ENCODE measurements at places on chromosomes 11 and 22.
A peak's percentile ranks its signal among the peaks of the same experiment; 100 is the strongest.

DNA sequence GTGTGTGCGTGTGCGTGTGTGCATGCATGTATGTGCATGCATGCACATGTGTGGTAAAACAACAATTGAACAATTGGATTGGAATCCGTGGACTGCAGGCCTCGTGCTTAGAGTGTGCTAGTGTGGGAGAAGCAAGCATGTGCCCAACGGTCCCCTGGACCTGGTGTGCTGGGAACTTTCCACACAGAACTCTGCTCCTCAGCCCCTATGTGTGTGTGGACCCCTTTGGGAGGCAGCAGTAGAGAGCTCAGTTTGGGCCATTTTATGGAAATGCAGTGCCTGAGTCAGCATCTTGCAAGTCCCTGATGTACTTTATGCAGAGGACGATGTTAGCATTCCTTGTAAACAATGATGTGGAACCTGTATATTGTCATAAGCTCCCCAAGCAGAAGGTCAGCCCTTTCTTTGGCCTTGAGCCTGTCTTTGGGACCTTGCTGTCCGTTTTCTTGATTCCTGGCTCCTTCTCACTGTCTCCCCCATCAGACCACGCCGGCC is 167.3 kb downstream of the TBC1D22A start:
- DNase-seq: no peak

DNA sequence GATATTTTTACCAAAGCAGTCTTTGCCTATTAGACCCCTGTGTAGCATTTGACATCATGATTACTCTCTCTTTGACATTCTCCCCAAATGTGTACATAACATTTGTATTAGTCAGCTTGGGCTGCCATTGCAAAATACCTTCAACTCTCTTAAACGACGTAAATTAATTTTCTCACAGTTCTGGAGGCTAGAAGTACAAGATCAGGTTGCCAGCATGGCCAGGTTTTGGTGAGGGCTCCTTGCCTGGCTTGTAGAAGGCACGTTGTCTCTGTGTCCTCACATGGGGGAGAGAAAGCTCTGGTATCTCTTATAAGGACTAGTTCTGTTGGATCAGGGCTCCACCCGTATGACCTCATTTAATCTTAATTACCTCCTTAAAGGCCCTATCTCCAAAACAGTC is 12.3 kb upstream of the DLAT start:
- no peak for DNase-seq

GRCh38 chr11:69125861-69126260 is 29.9 kb upstream of the SMIM38 start:
- no peak for DNase-seq

- DNase-seq: no peak
These were observed 60.1 kb downstream of the RAB30 start for GRCh38 chr11:83011333-83012167.

GRCh38 chr11:11841116-11841722 is 553 bp upstream of the USP47 start:
- DNase-seq: no peak

DNA sequence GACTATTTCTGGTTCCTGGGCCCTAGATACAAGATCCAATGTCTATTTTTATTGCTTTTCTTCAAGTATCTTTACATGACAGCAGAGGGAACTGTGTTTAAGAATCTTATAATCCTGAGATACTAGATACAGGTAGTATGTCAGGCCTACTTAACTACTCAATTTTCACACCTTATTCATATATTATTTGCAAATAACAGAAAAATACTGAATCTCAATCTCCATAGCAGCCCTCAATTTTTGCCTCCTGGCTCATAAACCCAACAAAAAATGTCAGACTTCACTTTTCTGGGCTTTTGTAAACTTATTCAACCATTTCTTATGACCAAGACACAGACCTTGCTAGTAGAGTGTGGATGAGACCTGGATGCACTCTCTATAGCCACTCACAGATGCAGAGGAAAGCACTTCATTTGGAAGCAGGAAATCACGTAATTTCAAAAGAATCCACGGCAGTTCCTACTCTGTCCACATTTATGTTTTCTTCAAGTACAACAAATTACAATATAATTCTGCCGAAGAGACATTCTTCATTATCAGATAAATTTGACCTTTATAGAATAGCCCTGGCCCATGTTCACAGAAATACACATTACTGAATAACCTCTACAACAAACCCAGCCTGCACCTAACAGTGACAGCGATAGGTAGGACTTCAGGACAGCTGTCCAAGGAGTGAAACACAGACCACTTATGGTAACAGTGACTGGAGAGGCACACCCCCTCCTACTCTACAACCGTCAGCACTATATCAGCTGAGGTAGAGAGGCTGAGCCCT is 62.0 kb upstream of the YPEL1 start:
- no peak for DNase-seq

DNA sequence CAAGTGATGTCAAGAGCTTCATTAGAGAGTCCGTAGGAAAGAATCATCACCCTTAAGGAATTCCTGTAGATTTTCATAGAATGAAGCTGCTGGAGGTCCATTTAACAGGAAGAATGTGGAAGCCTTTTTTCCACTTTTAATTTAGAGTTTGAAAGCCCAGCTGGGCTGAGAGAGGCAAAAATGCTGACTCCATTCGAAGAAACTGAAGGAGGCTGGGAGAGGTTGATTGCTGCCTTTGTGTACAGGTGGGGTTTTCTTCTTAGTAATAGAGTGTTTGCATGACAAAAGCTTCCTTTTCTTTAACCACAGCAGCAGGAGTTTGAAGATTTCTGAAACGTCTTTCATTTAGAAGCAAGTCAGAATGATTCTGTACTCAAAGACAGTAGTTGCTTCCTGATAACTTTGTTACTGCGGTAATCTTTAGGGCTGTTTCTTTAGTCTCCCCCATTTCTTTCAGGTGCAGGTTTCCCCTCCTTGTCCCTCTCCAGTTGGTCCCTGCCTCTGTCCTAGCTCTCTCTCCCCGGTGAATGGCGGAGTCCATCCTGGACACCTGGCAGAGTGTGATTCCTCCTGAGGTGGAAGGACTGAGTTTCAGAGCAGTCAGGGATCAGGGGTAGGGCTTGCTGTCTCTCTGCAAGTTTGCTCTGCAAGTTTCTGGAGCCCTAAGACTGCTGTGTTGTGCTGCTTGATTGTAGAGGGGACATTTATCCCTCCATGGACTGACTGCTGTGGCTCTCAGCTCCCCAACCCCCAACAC is 166.2 kb downstream of the LDLRAD3 start:
- DNase-seq: no peak

DNA sequence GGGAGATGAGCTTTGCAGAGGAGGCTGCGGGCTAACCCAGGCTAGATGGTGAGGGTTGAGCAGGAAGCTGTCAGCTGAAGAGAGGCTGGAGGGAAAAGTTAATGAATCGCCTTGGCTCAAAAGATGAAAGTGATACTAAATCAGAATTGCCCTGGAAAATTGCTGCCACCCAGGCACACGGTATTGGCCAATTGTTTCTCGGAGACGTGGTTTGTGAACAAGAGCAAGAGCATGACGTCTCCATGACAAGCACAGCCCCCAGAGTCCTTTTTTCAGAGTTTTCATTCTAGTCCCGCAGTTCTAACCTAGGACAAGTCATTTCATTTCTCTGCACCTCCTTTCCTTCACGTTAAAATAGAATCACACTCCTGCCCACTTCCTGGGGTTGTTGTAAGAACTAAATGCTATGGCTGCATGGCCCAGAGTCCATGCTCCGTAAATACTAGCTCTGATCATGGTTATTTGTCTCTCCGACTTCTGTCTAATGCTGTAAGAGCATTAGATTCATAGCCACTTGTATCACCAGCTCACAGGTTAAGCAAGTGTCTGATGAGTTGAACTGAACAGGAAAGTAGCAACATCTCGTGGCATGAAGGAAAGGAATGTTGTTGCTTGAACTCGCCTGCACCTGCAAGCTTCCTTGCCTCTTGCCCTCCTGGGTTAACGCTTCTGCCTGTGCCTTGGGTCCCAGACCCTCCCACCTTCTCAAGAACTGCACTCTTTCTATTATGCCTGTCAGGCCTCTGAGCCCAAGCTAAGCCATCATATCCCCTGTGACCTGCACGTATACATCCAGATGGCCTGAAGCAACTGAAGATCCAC is 33.8 kb upstream of the NUP50 start:
- DNase-seq: peak; percentile 21

GRCh38 chr22:46390652-46391301 is 55.3 kb downstream of the TRMU start:
- DNase-seq: no peak

GRCh38 chr22:25352294-25352680 is 132.8 kb downstream of the CRYBB2 start:
- no peak for DNase-seq

- no peak for DNase-seq
These were observed 15.2 kb downstream of the ENDOD1 start for GRCh38 chr11:95104856-95105255.

- no peak for DNase-seq
These were observed 17.1 kb upstream of the NRIP3 start for GRCh38 chr11:9020916-9021315.

DNA sequence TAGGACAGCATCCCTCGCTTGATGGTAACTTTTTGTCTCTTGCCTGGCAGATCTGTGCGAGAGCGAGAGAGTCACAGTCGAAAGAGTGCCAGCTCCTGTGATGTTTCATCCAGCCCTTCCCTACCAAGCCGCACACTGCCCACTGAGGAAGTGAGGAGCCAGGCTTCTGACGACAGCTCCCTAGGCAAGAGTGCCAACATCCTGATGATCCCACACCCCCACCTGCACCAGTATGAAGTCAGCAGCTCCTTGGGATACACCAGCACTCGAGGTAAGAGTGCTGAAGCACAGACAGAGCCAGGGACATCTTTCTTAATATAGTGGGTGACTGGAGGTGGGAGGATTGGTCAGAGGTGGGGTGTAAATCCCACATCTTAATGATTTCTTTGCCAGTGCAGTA is 61.1 kb downstream of the DEPDC5 start:
- DNase-seq: no peak

DNA sequence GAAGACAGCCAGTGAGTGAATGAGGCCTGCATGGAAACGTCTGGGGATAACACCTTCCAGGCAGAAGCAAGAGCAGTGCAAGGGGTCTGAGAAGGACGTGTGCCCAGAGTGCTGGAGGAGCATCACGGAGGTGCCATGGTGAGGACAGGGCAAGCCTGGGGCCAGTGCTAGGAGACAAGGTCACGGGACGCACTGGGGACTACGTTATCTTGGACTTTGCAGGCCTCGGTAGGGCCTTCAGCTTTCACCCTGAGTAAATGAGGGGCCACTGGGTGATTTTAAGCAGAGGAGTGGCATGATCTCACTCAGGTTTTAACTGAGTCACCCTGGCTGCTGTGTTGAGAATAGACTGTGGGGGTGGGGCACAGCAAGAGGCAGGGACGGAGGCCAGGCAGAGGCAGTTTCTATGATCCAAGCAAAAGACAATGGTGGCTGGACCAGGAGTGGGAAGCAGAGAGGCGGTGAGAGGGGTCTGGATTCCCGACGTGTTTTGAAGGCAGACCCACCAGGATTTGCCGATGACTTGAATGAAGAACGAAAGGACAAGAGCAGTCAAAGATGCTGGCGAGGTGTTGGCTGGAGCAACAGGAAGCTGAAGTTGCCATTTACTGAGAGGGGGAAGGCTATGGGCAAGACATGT is 102.7 kb upstream of the PARVA start:
- no peak for DNase-seq

All from activated T-helper 1 cell treated with anti-CD3 and anti-CD28 coated beads, Interleukin-12 subunit alpha, Interleukin-12 subunit beta, Interleukin-2, Interleukin-4 antibody, amounts not matched to agents 30 ng/mL and 10 ng/mL and 1 ng/mL, durations not matched to agents 14 hours and 24 hours and 36 hours (primary cell).